Ureter (tissue), 1 donor: ENCODE measurements at places on chromosomes 7 and 10. TPM values are rescaled to one million over a fixed set of nuclear protein-coding genes. Genes with fewer than 3 reads are reported as not detected.

DNA sequence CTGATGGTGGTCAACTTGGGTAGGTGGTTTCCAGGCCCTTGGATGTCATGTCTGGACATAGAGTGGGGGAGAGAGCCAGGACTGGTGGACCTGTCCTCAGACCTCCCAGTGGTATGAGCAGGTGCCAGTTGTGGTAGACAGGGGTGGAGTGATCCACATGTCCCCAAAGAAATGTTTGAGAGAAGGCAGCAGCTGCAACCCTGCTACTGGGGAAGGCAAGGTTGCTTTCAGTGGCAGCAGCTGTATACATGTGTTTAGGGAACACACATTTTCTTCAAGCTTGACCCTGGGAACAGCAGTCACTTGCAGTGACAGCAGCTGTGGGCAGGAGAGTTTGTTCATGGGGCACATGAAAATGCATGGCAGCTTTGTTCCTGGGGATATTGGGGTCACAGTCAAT, 882.6 kb upstream of the C7orf33 start:
- no peak for DNase-seq

DNA sequence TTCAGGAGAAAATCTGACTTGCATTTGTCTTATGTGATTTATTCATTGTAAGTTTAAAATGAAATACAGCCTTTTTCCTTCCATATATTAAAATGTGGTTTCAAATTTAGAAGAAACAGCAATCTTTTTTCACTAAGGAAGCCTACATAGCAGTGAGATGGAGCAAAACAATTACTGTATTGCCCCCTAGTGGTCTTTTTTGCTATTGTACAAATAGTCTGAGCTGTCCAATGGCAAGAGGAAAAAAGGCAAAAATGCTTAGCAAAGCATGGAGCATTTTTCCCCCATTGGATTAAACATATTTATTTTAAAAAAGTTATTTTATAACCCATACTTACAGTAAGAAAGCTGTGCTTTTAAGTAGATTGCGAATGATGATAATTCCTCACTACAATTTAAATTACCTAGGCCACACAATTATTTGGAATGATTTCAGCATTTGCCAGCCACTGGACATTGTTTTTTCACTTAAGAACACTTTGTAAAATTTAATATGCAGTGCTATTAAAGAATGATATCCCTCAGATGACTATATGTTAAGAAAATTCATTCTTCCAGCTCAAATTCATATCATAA, 119.5 kb downstream of the CPED1 start:
- DNase-seq = no peak

DNA sequence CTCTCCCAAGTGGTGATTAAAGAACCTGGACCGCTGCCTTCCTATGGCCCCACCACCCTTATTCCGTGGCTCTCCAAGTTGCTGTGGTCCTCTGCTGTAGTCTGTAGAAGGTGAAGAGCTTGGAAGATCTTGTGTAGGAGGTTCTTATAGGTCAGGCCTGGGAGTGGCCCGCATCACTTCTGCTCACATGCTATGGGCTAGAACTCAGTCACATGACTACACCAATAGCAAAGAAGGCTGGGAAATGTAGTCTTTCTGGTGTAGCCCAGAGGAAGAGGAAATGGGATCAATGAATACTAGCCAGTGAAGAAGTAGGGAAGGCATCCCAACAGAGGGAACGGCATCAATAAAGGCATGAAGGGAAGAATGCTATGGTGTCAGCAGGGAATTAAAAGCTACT, 41.3 kb upstream of the AOAH start:
- no peak for DNase-seq

DNA sequence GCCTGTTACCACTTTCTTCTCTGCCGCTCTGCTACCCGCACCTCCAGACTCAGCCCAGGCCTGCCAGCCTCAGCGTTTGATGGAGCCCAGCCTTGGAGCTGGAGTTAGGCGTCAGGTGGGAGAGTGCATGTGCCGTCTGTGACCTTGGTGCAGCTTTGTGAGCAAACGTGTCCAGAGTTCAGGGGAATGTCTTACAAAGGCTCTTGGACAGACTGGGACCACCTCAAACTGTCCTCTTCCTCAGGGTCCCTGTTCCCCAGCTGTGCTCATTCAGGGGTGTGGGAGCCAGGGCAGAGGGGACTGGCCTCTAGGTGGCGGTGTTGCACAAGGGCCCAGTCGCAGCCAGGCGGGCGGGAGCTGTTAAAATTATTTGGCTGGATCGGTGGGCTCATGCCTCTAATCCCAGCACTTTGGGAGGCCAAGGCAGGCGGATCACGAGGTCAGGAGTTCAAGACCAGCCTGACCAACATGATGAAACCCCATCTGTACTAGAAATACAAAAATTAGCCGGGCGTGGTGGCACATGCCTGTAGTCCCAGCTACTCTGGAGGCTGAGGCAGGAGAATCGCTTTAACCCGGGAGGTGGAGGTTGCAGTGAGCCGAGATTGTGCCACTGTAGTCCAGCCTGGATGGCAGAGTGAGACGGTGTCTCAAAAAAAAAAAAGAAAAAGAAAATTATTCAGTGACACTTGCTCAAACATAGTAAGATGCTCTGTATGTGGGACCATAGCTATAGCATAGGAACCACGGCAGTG, 89.2 kb downstream of the ADCY1 start:
- DNase-seq = no peak

Gene BMI1
- total RNA-seq = 51.4 TPM

Gene CRYGN
- not detected for total RNA-seq

DNA sequence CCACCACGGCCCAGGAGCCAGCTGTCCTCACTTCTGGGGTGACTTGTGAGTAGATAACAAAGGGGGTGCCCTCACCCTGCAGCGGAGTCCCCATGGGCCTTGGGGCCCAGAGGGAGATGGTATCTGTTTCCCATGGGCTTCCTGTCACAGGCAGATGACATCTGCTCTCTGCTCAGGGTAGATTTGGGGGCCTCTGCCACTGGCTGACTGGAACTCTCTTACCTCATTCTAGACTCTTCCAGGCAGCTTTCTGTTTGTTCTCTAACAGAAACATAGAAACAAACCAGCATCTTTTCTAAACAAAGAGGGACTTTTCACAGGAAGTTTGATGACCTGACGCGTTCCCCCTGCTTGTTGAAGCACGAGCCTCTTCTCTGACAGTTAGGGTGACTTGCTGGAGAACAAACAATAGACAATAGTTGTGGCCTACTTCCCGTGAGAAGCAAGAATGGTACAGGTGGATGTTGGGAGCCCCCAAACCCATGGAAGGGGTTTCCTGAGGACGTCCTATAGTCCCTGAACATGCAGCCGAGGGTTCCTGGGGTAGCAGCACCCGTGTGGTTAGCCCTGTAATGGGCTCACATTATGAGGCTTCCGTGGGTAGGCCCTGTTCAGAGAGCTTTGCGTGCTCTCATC, 61.6 kb downstream of the GRK5 start:
- DNase-seq = no peak

Gene H2BK1
- not detected for total RNA-seq
